Thoracic aorta endothelial cell (primary cell): ENCODE measurements at places on chromosomes 1 and 21. TPM values are rescaled to one million over a fixed set of nuclear protein-coding genes. Genes with fewer than 3 reads are reported as not detected.

Gene TPTE
- total RNA-seq: not detected in 2 replicates

Gene SGIP1
- 7.2 and 22.3 TPM in 2 replicates for total RNA-seq

Gene PTGS2
- 12.9 and 61.7 TPM in 2 replicates for total RNA-seq

Gene NTRK1
- total RNA-seq: not detected in 2 replicates

Gene SLAMF7
- not detected in 2 replicates for total RNA-seq
